CD4-positive, alpha-beta T cell treated with Interleukin-1 beta for 1 hour (primary cell): ENCODE measurements at places on chromosomes 11 and 22.

DNA sequence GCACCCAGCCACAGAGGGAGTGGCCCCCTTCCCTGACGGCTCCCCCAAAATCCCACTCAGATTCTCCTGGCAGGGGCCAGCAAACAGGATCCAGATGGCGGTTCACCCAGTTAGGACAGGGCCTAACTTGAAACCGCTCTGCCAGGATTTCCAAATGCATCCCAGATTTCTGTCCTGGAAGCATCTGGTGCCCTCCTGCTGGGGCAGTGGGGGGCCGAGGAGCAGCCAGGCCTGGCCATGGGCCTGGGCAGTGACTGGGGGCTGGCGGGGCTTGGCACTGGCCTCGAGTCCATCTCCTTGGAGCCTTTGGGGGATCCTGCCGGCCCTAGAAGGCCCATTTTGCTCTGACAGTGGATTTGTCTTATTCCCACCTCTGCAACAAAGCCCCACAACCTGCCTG, 17.9 kb upstream of the EMID1 start:
- DNase-seq, result no peak

DNA sequence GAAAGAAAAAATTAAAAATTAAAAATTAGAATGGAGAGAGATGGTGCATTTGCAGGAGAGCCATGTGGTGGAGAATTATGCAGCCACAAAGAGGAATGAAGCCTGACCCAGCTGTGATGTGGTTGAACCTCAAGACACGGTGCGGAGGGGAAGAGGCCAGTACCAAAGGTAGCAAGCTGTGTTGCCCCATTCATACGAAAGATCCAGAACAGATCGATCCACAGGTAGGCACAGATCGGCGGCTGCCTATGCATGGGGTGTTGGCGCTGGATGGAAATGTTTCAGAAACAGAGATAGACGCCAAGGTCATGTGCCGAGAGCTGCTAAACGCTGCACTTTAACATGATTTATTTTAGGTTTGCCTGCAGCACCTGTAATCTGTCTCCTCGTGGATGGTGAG, 992.3 kb downstream of the BRD1 start:
- DNase-seq, result no peak

DNA sequence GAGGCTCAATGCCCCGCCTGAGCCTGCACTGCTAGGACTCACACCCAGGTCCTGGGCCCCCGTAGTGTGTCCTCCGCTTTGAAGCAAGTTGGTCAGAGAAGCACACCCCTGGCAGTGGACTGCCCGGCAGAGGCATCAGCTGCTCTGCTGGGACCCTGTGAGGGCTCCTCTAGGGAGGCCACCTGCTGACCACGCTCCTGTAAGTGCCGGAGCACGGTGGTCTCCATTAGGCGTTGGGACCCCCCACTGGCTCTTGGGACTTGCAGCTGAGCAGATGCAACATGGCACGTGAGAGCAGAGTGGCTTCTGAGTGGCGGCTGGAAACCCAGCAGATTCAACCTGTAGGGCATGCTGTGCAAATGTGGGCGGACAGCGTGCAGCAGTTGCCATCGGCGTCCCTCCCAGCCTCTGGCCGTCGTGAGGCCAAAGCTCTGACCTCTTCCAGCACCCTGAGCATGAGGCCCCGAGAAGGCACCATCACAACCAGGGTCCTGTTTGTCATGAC, 16.9 kb downstream of the MRGPRG start:
- DNase-seq, result no peak

DNA sequence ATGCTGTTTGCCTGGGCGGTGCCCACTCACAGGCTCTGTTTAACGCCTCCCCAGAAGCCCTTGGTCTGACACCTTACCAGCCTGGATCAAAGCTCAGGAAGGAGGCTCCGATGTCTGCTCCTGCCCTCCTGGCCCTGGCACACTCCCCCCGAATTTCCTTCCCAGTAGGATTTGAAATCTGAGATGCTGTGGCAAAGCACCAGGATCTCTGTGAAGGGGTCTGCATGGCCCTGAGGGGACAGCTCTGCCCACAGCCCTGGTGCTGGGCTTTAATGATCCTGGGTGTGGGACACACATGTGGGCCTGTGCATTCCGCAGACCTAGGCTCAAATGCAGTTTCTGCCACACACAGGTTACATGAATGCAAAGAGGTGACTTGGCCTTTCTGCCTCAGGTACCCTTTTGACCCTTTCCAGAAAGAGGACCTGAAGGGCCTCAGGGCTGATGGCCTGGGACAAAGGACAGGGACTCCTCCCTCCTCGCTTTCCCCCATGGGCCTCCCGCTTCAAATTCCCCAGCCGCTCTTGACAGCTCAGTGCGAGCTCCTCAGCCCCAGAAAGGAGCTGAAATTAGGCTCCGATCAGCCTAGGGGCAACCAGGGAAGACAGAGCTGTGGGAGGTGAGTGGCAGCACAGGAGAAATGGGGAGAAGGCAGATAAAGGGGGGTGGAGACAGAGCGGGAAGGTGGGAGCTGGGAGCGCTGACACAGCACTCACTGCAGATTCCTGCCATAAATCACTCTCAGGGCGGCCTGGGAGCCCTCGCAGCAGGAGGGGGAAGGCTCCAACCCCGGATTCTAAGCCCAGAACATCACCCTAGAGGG, 41.3 kb downstream of the TRIM29 start:
- DNase-seq, result no peak

GRCh38 chr11:113401718-113402117, 14.1 kb downstream of the ANKK1 start:
- DNase-seq, result no peak

DNA sequence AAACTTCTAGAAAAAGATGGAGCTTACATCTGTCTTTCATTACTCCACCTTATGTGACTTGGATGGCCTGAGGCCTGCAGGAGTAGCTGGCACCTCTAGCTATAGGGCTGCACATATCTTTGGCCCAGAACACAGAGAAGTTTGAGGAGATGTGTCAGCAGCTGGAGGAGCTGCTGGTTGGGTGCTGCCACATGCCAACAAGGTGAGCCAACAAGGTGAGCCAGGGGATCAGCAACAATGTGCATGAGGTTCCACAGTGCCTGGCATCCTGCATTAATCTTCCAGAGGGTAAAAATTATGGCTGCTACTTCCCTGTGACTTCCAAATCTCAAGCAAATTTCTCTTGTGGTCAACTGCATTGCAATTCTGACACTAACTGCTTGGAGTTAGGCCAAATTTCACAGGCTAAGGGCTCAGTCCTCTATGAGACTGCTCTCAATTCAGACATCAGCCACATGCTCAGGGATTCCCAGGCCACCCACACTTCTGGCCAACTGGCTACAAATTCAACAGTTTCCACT, 16.0 kb downstream of the RBM7 start:
- DNase-seq, result no peak

DNA sequence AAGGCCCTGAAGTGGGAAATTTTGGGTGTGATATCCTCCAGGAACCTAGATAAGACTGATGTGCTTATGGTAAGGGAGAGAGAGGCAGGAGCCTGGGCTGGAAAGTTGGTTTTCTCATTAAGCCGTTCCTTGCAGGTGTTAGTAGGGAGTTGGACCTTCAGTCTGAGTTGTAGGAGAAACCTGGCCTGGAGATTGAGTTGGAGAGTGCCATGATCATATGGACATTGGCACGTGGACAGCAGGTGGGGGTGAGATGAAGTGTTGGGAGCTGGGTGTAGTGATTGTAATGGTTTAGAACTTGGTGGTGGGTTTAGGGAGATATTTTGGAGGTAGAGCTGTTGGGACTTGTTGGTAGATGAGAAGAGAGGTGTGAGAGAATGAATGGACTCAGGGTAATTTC, 4.9 kb downstream of the PPP6R2 start:
- no peak for DNase-seq

- no peak for DNase-seq
These were observed 20.5 kb downstream of the TRMU start for GRCh38 chr22:46355996-46356471.

DNA sequence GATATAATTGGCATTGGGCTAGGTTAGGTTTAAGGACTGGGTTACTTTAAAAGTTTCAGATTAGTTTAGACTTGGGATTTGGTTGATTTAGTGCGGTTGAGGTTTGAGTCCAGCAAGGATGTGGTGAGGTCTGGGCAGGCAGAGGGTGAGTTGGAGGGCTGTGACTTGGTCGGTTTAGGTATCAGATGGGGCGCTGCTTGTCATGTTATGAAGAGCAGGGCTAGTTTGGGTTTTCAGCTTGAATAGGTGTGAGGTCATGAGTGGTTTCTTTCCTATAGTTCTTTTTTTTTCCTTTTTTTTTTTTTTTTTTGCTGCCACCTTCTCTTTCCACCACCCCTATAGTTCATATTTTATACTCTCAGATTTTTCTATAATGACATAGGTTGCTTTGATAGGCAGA, 4.8 kb downstream of the CLCF1 start:
- DNase-seq, result no peak

DNA sequence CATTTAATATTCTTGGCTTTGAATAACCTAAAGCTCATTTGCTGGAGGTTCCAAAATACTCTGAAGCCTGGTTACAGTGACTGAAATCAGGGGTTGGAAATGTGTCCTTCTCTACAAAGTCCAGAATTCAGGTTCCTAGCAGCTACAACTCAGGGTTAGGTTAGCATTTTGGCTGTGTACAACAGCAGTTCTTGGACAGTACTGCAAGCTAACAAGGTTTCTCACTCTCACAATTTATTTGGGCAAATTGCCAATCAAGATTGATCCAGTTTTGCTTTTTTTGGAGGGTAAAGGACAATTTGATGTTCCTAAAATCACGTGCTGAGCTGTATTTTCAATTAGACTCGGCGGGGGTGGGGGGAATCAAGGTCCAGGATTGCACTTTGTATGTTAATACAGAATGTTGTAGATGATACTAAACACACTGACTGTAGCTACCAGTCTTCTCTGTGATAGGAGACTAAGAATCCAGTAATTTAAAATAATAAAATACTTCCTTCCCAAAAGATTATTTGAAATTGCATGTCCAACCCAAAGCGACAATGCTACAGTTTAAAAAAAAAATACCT, 49.7 kb upstream of the RAPSN start:
- no peak for DNase-seq

- DNase-seq, result no peak
These were observed 4.7 kb downstream of the TANGO2 start for GRCh38 chr22:20025401-20026203.

DNA sequence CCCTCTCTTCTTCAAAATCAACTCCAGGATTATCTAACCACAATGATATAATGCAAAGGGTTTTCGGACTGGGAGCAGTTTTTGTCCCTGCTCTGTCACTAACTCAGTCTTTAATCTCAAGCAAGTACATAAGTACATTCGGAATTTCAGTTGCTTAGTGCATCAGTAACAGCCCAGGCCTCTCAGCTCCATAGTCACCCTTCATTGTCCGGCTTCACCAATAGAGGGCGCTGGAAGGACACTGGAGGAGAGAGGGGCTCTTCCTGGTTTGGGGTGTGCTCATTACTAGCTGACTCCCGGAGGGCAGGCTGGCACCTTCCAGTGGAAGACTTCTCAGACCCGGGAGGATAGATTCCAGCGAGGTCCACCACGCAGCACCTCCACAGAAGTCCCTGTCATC, 90.4 kb upstream of the PDGFD start:
- DNase-seq, result peak; percentile 1

DNA sequence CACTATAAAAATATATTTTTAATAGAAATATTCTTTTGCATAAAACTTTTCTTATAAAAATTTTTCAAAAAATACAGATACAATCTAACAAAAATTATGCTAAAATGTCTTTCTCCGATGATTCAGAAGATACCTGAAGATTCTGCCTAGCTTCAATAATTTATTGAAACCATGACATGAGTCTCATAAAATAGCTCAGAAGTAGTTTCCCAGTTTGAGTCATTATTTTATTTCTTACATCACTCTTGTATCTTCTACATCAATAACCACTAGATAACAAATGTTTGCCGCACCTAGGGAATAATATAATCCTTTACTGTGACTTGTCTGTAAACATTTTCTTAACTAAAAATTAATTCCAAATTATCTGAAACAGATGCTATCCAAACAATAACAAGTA, 158.6 kb downstream of the FCHSD2 start:
- no peak for DNase-seq

DNA sequence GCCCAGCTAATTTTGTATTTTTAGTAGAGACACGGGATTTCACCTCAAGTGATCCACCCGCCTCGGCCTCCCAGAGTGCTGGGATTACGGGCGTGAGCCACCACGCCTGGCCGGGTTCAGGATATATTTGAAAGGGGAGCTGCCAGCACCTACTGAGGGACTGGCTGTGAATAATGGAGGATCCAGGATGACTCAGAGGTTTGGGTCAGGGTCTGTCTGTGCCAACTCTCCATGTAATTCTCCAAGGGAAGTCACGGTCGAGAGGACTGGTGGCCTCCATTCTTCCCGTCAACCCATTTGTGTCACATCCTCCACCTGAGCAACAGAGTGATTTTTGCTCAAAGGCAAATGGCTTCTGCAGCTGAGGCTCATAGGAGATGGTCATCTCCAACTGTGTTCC, 3.6 kb upstream of the ARRB1 start:
- no peak for DNase-seq

- DNase-seq, result no peak
These were observed 4.2 kb upstream of the C11orf86 start for GRCh38 chr11:66970807-66971442.

- no peak for DNase-seq
These were observed 156.8 kb downstream of the MYO18B start for GRCh38 chr22:25898707-25899365.

DNA sequence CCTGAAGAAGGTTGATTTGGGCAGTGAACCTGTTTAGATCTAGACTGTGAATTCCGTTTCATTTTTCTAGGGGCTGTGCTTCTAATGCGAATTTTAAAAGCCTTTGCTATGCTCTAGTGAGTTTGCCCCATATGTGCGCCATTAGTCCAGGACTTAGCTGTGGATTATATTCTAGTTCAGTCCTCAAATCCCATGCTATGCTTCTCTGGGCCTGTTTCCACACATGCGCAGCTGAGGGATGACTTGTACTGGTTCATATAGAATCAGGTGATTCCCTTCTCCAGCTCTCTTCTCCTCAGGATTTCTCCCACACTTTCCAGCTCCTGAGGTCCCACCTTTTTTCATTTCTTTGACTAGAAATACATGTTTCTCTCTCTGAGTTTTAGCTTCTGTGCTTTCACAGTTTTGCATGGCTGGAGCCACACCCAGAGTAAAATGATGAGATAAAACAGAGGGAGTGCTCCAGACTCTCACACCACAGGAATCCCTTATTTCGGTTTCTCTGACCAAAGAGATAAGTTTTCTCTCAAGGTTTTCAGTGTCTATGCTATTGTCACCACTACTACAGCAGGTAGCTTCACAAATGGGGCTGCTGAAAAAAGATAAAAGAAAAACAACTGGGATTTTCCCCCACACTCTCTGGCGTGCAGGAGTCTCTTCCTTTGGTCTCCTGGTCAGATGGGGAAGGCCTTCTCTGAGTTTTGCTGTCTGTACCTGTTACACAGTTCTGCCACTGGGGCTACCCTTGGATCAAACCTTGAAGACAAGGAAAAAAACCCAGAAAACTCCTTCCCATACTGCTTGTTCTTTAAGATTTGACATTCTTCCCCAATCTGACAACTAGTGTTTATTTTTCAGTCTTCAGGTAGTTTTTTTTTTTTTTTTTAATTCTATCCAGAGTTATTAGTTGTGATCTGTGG, 96.2 kb upstream of the TEAD1 start:
- DNase-seq, result no peak

DNA sequence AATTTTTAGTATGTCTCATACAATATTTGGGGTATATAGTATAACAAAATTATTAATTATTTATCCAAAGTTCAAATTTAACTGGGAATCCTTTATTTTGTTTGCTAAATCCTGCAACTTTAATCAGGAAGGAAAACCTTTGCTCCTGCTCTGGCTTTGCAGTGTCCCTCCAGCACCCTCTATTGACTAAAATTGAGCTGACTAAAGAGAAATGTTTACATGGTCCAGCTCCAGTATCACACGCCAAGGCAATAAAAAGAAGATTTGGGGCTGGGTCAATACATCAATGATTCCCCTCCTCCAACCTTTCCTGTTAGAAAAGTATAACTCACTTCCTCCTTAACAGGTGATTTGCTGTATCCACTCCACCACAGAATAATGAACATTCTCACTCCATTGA, 153.0 kb upstream of the LRRC4C start:
- no peak for DNase-seq
